ENCODE measurements at places on chromosomes 5 and 9.

DNA sequence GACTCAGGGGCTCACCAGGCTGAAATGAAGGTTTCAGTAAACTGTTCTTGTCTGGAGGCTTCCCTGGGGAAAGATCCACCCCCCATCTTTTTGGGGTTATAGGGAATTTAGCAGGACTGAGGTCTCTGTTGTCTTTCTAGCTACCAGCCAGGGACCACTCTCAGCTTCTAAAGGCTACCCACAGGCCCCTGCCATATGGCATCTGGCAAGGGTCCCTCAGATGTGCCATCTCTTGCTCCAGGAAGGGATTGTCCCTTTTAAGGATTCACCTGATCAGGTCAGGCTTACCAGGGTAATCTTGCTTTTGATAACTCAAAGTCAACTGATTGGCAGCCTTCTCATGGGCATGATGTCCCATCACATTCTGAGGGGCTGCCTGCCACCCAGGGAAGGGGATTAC is 65.0 kb downstream of the NSUN2 start:
- no peak for DNase-seq

- DNase-seq = no peak
Measured at GRCh38 chr5:175745210-175745609, 87.3 kb downstream of the HRH2 start.

- DNase-seq = no peak
Measured at GRCh38 chr5:53261245-53261644, 151.7 kb upstream of the MOCS2 start.

DNA sequence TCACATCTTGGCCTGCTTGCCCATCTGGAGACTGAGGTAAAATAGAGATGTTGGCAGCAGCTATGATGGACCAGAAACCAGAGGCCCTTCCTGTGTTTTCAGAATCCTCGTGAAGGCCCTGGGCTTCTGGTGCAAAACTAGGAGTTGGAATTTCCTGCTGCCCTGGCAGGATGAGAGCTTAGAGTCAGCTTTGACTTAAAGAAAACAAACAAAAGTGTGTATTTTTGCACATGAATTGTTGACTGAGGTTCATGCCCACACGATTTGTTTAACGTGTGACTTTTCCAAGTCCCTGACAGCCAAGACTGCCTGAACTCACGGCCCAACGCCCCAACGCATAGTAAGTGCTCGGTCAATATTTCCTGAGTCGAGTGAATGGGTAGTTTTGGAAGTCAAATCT is 303.1 kb downstream of the MLLT3 start:
- DNase-seq = no peak

DNA sequence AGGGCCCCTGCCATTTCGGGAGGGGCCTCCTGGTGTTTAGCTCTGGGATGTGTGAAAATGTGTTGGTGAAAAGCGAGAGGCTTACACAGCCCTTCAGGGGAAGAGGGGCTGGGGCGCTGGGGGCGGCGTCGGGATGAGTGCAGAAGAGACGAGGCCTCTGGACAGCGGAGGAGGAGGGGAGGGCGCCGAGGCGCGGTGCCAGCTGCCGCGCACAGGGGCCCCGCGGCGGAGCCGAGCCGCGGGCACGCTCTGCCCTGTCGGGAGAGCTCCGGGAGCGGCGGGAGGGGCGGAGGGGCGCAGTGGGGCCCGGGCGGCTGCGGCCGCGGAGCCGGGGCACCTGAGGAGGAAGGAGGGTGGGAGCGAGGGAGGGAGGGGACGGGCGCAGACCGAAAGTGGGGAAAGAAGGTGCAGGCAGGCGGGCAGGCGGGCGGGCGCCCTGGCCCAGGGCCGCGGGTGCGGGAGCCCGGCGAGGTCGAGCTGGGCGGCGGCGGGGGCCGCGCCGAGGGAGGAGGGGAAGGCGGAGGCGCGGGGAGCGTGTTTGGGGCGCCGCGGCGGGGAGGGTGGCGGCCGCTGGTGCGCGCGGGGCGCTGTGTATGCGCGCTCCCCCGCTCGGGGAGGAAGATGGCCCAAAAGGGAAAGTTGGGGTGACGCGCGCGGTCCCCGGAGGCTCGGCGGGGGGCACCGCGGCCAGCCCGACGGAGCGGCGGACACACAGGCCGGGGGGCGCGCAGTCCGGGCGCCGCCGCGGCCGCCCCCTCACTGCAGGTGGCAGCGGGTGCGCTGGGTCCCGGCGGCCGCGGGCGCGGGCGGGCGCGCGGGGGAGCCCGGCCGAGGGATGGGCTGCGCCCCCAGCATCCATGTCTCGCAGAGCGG is at the start of gene PDE8B:
PDE8B (plus strand) TSS at position 590 of the 873 bp plus-strand sequence; CDS start at position 836, 246 bp downstream.
- DNase-seq = no peak

DNA sequence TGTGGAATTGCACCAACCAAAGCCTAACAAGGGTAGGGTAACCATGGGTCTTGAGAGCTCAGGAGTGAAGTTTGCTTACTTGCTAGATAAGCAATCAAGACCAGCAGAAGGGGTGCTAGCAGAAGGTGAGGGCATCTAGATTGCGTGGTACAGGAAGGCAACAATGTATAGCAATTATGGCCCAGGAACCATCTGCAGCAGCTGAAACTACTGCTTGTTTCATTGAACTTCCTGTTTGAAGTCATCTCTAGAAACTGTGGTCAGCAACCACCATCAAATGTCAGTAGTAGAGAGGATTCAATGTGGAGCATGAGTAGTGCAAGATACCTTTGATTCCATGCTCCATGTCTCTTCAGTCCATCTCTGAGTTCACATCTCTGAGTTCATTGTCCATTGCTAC is 462.1 kb upstream of the GRAMD2B start:
- DNase-seq = no peak

DNA sequence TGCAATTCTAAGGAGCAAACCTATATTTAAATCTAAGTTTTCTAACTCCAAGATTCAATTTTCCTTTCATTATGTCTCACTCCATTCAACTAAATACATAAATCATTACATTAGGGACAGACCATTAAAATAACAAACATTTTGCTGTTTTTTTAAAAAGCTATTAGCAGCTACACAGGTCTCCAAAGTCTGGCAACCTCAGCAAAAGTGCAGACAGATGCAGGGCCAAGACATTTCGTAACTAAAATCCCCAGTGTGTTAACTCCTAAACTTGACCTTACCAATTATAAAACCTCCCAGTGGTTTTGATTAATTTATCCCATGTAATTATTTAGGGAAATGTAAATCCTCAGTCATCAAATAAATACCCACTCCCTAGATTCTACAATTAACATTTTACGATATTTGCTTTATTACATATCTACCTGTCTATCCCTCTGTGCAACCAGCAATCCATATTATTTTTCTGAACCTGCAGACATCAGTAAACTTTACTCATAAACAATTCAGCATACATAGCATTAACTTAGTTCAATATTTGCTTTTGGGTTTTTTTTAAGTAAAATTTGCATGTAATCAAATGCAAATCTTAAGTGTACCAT is 64.7 kb downstream of the RGS7BP start:
- DNase-seq = no peak

DNA sequence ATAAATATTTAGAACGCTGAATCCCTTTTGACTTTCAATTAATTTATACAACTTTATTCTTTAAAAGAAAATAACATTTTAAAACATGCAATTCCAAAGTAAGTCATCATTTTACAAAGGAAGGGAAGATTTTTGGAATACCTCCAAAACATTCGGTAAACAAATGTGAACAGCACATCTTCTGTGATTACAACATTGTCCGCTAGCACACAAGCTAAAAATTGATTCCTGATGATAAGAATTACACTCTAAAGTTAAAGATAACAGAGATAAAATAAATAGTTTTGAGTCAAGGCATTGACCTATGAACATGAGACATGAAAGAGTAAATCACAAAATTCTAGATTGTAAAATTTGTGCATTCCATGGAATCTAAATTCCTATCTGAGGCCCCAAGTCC is 56.2 kb upstream of the TRAF1 start:
- no peak for DNase-seq

- no peak for DNase-seq
Measured at GRCh38 chr5:54607006-54607405, 89.4 kb downstream of the SNX18 start.

- no peak for DNase-seq
Measured at GRCh38 chr9:125931211-125931610, 184.0 kb downstream of the PBX3 start.

- no peak for DNase-seq
Measured at GRCh38 chr5:116754556-116754955, 179.9 kb upstream of the SEMA6A start.

DNA sequence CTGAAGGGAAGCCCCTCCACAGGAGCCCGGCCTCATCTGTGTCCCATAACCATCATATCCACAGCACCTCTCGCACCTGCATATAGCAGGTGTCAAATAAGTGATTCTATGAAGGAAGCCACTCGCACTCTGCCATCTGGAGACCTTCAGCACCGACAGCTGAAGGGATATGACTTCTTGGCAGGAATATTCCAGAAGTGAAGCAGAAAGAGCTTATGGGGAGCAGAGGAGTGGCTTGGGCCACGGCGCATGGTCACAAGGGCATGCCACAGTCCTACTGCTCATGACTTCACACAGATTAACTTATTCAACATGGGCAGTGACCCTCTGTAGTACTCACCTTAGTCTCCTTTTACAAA is 80.9 kb downstream of the NSUN2 start:
- DNase-seq = no peak

- no peak for DNase-seq
Measured at GRCh38 chr5:57955511-57955910, 472.9 kb upstream of the ACTBL2 start.

DNA sequence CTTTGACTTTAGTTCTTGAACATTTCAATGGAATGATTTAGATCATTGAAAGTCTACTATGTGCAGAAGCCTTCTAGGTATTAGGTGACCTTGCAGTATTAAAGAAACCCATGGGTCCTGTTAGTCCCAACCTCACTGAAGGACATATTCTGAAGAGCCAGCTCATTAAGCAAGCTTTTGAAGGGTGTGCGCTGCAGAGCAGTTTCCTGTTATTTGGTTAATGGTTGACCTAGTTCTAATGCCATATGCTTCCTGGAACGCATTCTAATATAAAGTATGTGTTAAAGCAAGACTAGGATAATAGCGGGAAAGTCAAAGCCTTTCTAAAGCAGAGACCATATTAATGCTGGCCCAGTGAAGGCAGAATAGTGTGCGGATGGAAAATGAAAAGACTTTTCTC is 20.1 kb downstream of the ZNF462 start:
- no peak for DNase-seq
